ENCODE measurements at places on chromosomes 12 and 14.
A peak's percentile ranks its signal among the peaks of the same experiment; 100 is the strongest.

GRCh38 chr12:122547330-122547729 is 20.3 kb downstream of the KNTC1 start:
- no peak for DNase-seq

DNA sequence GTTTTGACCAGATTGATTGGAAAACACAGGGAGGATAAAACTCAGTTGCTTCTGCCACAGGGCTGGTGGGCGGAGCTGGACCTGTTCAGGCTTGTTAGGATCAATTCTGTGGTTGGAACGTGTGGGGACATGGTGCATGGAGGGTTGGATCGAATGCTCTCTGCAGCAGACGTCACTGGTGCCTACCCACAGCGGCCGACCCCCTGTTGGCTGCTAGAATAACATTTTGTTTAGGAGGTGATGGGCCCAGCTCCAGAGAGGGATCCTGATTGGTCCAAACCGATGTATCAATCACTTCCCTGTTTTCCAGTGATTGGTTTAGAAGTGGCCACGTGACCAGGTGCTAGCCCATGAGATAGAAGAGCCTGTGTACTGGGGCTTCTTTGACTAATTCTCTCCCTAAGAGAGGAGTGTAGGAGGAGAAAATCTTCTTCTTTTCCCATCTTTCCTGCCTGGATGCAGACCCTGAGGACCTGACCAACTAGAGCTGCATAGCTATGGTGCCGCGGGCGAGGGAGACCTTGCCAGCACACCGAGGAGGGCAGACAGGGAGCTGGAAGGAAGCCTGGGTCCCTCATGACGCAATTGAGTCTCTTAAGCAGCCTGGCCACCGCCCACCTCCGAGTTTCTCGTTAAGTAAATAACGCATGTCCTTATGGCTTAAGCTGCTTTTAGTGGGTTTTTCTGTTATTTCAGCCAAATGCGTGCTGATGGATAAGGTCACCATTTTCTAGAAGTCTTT is 163.5 kb downstream of the AACS start:
- DNase-seq, result no peak

GRCh38 chr12:116382686-116383530 is 105.4 kb upstream of the MED13L start:
- DNase-seq, result peak; percentile 99

- DNase-seq, result peak; percentile 74
Observed at GRCh38 chr14:91119556-91120311, 5.9 kb downstream of the DGLUCY start.

GRCh38 chr14:21106176-21106497 is 5.3 kb downstream of the TMEM253 start:
- peak; percentile 36 for DNase-seq

DNA sequence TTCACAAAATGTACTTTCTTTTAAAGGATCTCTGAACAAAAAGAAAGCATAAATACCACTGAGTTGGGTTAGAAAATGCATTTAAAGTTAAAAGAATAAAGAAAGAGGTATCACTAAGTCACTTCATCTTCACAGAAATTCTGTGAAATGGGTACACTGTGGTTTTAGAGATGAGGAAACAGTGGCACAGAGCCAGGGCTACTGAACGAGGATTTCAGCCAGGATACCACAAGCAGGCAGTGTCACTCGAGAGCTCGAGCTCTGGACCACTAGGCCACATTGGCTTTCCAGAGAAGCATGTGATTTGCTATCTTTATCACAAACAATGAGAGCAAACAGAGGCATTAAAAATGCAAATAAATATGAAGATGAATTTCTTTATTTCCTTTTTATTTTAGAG is 51.0 kb downstream of the WDHD1 start:
- DNase-seq, result peak; percentile 5

DNA sequence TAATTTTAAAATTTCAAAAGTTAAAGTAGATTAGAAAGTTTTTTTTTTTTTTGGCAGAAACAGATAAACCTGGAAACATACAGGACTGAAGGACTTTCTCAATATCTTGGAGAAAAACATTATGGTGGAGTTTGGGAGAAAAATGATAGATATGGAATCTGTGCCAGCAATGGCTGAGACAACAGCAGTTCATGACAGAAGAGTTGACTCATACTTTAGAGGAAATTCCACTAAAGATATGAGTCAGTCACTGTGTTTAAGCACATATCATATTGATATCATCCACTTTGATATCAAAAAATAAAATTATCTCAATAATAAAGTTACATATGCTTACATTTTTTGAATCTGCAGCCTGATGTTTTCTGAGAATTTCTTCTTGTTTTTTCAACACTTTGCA is 193.9 kb upstream of the OR4E1 start:
- DNase-seq, result no peak

GRCh38 chr12:16499611-16500010 is 106.4 kb downstream of the LMO3 start:
- no peak for DNase-seq

DNA sequence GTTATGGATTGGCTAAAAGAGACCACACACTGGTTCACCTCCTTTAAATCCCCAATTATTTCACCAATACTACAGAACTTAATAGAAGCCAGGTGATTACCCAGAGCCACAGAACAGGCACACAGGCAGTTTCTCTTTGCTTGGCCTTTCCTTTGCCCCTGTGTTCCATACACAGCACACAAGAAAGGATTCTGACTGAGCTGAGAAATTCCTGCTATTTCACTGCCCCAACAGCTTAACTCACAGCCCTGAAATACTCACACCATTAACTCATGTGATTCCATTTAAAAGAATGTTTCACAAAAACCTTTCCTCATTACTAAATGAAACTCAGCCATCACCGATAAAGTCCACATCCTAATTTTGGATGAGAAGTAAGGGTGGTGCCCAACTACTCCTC is 133.6 kb downstream of the MED13L start:
- DNase-seq, result peak; percentile 81

GRCh38 chr12:60148109-60148508 is 552.3 kb downstream of the SLC16A7 start:
- peak; percentile 92 for DNase-seq

- no peak for DNase-seq
Observed at GRCh38 chr12:91851741-91852477, 293.7 kb downstream of the BTG1 start.

DNA sequence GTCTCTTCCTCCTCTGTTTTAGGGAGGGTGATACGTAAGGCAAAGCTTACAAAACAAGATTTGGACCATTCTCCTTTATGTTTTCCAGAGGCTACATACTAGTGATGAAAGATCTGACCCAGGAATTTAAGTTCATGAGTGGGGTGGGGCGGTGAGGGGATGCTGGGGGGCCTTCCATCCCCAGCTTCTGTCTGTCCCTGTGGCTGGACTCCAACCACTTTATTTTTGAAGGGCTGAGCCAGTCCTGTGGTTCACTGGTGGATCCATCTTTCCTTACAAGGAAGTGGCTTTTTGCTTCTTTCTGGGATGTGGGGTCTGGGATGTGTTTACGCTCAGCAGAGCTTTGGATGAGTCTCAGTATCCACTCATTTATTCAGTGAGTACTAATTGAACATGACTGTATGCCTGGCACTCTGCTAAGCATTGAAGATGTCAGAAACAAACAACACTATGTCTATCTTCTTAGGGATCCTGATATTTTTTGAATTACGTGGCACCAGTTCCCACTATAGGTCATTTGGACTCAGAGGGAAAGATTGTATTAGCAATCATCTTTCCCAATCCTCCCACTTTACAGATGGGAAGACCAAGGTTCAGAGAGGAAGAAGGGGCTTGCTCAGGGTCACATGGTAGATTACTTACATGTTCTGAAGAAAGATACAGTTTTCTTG is 291.8 kb upstream of the TBX3 start:
- DNase-seq, result peak; percentile 34

DNA sequence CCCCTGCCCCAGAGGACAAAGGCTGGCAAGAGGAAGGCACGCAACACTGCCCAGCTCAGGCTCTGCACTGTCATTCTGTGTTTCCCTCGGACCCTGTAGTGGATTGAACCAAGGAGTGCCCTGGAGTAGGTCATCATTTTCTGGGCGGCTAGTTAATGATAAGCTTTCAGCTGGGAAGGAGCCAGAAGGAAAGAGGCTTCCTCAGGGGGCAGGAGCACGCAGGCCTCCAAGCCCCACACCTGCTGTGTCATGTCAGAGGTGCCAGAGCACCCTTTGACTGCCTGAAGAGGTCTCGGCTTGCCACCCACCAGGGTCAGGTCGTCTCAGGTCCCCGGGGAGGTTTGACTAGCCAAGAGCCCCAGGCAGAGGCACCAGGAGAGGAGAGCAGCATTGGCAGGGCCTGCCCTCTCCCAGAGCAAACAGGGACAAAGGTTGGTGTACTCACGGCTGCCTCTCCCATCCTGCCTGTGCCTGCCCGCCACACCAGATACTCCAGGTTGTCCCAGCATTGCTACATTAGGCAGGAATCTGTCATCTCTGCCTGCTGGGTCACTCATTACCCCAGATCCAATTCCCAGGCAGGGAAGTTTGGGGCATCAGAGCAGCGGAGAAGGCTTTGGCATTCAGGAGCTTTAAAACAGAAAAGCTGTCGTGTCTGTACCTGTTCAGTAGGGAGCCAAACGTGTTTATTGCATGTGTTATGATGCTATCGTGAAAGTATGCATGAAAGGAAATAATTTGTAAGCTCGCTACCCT is 33.5 kb upstream of the ATP2A2 start:
- DNase-seq, result no peak

DNA sequence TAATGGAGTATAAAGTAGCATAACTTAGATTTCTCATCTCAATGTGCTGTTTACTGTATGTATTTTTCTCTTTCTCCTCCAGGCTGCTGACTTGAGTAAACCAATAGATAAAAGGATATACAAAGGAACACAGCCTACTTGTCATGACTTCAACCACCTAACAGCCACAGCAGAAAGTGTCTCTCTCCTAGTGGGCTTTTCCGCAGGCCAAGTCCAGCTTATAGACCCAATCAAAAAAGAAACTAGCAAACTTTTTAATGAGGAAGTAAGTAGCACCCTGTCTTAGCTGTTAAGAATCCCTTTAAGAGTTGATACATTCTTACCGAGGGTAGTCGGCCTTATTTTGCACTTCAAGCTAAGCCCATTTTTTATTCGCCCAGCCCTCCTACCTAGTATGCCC is 55.2 kb downstream of the WDR20 start:
- no peak for DNase-seq

- peak; percentile 25 for DNase-seq
Observed at GRCh38 chr14:75044752-75045151, 6.5 kb downstream of the MLH3 start.

GRCh38 chr14:87334997-87335685 is 657.8 kb downstream of the GALC start:
- peak; percentile 26 for DNase-seq

GRCh38 chr14:73715707-73716106 is 1.5 kb upstream of the PNMA1 start:
- DNase-seq, result no peak

DNA sequence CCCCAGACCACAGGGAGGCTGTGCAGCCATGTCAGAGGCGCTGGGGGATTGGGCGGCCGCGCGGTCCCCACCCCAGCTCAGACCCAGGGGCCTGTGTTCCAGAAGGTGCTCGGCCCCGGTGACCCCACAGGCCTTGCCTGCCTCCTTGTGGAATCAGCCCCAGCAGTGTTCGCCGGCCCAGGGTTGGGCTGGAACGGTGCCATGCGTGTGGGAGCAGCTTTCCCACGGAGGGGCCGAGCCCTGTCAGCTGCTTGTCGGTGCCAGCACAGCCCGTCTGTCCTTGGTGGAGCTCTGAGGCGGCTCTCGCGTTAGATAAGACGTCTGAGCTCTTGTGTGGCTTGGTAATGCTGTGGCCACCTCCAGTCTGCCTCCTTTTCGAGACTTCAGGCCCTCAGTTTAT is 8.5 kb downstream of the ZFYVE21 start:
- peak; percentile 46 for DNase-seq

Measured in AG10803 (cell line).